ENCODE measurements at places on chromosomes 13 and 19.

- no peak for DNase-seq
Observed at GRCh38 chr13:99610702-99611289, 109.5 kb downstream of the TM9SF2 start.

- peak; percentile 73 for DNase-seq
Observed at GRCh38 chr19:7862413-7862951, 11.7 kb downstream of the PRR36 start.

- no peak for DNase-seq
Observed at GRCh38 chr13:103068836-103069235, 2.6 kb upstream of the SLC10A2 start.

DNA sequence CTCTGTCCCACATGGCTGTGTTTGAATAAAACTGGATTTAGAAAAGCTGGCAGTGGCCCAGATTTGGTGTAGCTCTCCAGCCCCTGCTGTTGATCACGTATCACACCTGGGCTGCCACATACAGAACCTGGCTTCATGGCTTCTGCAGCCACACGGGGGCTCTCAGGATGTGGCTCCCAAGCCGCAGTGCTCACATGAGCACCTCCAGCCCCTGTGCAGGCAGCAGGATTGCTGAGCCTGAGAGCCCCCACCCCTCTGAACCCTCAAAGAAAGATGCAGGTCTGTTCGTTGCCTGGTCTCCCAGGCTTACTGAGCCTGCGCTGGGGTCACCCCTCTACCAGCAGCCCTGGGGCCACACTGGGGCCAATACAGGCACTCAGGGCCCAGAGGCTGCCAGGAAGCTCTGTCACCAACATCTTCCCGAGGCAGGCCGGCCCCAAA, 2.7 kb downstream of the PLEKHF1 start:
- peak; percentile 61 for DNase-seq

DNA sequence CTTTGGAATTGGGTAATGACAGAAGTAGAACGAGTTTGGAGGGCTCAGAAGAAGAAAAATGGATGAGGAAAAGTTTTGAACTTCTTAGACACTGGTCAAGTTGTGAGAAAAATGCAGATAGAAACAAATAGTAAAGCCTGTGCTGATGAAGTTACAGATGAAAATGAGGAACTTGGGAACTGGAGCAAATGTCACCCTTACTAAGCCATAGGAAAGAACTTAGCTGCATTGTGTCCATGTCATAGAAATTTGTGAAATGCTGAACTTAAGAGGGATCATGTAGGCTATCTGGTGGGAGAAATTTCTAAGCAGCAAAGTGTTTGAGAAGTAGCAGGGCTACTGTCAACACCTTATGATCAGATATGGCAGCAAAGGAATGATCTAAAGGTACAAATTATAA, 289.2 kb upstream of the PCDH9 start:
- no peak for DNase-seq

DNA sequence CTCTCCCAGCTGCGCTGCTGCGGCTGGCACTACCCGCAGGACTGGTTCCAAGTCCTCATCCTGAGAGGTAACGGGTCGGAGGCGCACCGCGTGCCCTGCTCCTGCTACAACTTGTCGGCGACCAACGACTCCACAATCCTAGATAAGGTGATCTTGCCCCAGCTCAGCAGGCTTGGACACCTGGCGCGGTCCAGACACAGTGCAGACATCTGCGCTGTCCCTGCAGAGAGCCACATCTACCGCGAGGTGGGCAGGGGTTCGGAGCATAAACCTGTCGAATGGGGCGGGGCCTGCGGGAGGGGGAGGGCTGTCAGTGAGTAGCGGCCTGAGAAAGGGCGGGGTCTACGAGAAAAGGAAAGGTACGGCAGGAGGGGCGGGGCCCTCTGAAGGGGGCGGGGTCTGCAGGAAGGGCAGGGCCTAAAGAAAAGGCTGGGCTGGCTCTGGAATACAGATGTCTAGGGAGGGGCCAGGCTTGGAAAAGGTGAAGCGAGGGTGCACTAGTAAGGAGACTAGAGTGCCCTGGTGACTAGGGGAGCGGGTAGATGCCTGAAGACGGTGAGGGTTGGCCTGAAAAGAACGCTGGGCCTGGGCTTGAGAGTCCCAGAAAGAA, 3.6 kb downstream of the CD37 start:
- no peak for DNase-seq

GRCh38 chr19:30513082-30513411, 140.9 kb downstream of the ZNF536 start:
- no peak for DNase-seq

GRCh38 chr13:23039266-23039935, 141.4 kb upstream of the SGCG start:
- DNase-seq = no peak

DNA sequence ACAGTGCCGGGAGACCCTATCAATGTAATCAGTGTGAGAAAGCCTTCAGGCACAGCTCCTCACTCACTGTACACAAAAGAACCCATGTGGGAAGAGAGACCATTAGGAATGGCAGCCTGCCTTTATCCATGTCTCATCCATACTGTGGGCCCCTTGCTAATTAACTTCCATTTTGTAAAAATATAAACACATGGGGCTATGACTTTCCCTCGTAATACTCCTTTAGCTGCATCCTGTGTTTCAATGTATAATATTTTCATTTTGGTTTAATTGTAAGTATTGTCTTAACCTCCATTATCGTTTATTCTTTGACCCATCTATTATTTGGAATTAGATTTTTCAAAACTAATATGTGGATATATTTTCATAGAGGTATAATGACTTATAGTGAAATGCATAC, 29.3 kb downstream of the ZNF333 start:
- no peak for DNase-seq

- no peak for DNase-seq
Observed at GRCh38 chr13:76758257-76758656, 127.9 kb downstream of the KCTD12 start.

GRCh38 chr19:36009220-36009619, 607 bp upstream of the SYNE4 start:
- peak; percentile 23 for DNase-seq

DNA sequence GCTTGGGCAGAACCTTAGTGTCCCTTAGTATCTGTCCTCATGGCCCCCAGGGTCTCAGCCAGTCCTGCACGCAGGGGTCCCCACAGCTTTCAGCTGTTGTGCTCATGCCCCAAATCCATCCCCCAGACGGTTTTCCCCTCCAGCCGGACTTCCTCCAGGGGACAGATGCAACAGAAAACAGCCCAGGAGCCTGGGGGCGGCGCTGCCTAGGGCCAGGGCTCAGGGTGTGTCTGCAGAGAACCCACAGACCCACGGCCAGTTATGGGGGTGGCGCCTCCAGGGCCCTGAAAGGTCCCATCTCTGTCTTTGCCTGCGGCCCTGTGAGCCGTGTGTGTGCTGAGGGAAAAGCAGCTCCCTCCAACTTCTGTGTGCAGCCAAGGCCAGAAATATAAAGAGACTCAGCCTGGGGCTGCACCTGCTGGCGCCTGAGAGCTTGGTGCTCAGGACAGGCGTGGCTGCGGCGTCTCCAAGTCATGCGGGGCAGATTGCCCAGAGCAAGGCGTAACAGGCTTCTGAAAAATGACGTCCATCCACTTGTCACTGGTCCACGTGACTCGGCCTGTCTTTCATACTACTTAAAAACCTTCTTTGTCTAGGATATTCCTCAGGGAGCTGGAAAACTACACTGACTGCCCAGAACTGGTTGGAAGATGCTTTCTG, 22.1 kb upstream of the F7 start:
- no peak for DNase-seq

DNA sequence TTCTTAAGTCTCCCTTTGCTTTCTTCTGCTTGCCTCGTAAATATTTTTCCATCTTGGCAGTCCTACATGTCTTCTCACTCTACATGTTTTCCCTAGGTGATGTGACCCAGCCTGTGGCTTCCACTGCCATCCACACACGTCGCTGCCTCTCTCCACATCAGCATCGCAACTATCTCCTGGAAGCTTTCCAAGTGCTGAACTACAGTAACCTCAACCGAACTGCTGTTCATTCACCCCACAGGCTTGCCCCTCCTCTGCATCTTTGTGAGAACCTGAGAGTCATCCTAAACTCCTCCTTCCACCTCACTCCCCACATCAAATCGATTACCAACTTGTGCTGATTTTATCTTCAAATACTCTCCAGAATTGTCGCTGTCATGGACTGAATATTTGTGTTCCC, 41.2 kb upstream of the USPL1 start:
- peak; percentile 44 for DNase-seq

DNA sequence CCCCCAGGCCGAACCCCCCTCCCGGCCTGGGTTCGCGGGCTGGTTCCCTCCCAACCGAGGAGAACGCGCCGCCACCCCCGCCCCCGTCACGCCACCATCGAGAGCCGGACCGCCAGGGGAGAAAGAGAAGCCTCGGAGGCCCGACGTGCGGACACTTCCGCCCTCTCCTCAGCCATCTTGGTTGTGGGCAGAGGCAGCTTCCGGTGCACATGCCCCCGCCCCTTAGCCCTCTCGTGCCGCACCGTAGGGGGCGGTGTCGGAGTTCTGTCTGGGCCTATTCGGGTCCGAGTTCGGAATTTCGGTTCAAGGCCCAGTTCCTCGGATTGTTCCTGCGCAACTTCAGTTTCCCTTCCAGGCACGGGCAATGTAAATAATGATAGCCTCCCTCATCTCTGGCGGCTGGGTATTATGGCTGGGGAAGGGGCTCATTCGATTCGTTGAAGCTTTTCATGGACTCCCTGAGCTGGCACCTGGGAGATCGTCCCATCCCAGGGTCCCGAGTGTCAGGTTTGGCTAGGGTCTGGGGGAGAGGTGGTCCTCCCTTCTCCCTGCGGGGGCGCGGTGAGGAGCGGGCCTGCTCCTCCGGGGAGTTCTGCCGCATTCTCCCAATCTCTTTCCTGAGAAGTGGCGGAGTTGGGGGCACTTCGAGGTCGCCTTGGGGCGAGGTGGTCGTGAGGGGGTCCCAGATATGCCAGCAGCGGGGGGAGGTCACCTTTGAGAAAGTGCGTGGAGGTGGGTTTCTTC, at the start of the genes IER2 and STX10:
Gene IER2 (plus strand): TSS at position 225 of the 744 bp plus-strand sequence. CDS start 2,776 bp downstream, outside the sequence.
Gene STX10 (minus strand): TSS at position 189 of the 744 bp plus-strand sequence. CDS start 202 bp downstream, outside the sequence.
- DNase-seq = peak; percentile 86

- no peak for DNase-seq
Observed at GRCh38 chr19:11860721-11861120, 12.2 kb downstream of the ZNF439 start.

- no peak for DNase-seq
Observed at GRCh38 chr13:46666727-46667456, 113.9 kb downstream of the LRCH1 start.

GRCh38 chr19:2691951-2692350, 10.5 kb downstream of the GNG7 start:
- DNase-seq = no peak

DNA sequence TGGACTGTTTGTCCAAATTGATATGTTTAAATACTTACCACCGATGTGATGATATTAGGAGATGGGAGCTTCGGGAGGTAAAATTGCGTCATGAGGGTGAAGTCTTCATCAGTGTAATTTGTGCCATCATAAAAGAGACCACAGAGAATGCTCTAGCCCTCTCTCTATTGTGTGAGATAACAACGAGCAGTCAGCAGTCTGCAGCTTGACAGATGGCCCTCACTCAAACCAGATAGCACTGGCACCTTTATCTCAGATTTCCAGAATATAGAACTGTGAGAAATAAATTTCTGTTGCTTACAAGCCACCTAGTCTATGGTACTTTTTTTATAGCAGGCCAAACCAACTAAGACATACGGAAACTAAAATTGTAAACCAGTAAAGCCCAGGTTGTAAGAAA, 1718.9 kb upstream of the MIR17HG start:
- no peak for DNase-seq

DNA sequence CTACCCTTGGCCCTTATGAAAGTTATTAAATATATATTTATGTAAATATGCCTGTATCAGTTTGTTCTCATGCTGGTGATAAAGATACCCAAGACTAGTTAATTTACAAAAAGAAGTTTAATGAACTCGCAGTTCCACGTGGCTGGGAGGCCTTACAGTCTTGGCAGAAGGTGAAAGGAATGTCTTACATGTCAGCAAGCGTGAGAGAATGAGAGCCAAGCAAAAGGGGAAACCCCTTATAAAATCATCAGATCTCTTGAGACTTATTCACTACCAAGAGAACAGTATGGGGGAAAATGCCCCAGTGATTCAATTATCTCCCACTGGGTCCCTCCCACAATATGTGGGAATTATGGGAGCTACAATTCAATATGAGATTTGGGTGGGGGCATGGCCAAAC, 506.0 kb upstream of the ATXN8OS start:
- no peak for DNase-seq

- no peak for DNase-seq
Observed at GRCh38 chr13:97566907-97567306, 132.9 kb downstream of the RAP2A start.

DNA sequence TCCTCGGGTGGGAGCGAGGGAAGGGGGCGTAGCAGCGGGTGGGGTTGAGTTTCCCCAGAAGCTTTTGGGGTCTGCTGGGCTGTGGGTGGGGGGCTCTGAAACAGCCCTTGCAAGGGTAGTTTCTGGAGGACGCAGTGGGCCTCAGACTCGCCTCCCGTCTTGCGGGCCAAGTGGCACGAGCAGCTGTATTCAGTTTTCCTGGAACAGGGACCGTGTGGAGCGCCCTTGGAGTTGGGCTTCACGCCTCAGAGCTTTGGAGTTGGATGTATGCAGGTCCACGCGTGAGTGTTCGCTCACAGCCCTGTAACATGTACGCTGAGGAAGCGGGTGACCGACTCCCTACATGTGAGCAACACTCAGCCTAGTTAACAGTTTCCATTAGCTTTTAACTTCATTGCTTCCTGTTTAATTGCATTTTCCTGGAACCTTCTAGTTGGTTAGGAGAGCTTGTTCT, 603 bp downstream of the TM9SF2 start:
- peak; percentile 9 for DNase-seq

- no peak for DNase-seq
Observed at GRCh38 chr13:95552539-95553441, at the start of gene CLDN10. TSS of gene CLDN10 (plus strand) at chr13:95552720. CDS start at chr13:95552754, 34 bp downstream.

DNA sequence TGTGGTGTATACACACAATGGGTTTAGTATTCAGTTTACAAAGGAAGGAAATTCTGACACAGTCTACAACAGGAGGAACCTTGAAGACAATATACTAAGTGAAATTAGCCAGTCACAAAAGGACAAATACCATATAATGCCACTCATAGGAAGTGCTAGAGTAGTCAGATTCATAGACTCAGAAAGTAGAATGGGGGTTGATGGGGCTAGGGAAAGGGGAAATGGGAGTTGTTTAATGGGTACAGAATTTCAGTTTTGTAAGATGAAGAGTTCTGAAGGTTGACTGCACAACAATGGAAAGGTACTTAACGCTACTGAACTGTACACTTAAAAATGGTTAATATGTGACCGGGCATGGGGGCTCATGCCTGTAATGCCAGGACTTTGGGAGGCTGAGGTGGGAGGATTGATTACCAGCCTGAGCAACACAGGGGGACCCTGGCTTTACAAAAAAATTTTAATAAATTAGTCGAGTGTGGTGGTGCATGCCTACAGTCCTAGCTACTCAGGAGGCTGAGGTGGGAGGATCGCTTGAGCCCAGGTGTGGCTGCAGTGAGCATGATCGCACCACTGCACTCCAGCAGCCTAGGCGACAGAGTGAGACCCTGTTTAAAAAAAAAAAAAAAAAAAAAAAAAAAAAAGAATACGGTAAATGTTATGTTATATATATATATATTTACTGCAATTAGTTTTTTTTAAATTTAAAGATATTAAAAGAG, 45.0 kb downstream of the SLC15A1 start:
- no peak for DNase-seq

DNA sequence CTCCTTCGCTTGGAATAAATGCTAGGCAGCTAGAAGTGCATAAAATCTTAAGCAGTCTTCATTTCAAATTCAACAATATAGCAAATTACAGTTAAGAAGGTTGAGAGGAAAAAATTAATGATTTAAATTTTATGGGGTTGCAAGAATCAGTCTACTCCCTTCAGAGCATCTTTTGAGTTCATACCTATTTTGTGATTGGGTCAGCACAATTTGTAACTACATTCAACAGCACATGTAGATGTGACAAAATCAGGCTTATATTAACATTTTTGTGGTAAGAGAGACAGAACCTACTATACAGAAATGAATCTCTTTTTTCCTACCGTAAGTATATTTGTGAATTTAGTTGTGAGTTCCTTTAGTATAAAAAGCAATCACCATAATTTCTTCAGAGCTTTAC, 520.6 kb upstream of the HTR2A start:
- no peak for DNase-seq

Data from T-helper 9 cell (primary cell).